Thymus (tissue), 14 donors: ENCODE measurements at places on chromosomes 7 and 10.

GRCh38 chr10:26802527-26802926, 58.2 kb downstream of the ABI1 start:
- no peak for DNase-seq

- no peak for DNase-seq
These were observed 16.5 kb downstream of the ATE1 start for GRCh38 chr10:121911421-121911697.

GRCh38 chr10:59885430-59886134, 20.8 kb downstream of the CCDC6 start:
- no peak for DNase-seq

DNA sequence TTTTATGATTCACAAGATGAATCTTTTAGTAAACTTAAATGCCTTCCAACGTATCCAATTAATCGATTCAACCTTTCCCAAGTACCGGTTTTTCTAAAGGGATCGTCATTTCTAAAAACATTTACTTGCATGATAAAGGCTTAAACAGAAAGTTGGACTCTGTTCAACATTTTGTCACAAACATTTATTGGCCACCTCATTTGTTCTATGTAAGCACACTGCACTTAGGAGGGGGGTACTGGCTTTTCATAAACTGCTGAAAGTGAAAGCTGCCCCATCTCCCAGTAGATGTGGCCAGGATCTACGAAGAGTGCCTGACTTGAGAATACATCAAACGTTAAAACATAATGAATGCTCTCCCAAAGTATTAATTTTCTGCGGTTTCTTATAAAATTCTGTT, 37.3 kb upstream of the LAMB4 start:
- DNase-seq: no peak

DNA sequence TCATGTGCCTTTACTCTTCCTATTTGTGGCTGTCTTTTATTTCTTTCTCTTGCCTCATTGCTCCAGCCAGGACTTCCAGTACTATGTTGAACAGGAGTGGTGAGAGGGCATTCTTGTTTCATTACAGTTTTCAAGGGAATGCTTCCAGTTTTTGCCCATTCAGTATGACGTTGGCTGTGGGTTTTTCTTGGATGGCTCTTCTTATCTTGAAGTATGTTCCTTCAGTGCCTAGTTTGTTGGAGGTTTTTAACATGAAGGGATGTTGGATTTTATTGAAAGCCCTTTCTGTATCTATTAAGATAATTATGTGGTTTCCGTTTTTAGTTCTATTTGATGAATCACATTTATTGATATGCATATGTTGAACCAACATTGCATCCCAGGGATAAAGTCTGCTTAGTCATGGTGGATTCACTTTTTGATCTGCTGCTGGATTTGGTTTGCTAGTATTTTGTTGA, 96.8 kb downstream of the GLCCI1 start:
- DNase-seq: no peak

DNA sequence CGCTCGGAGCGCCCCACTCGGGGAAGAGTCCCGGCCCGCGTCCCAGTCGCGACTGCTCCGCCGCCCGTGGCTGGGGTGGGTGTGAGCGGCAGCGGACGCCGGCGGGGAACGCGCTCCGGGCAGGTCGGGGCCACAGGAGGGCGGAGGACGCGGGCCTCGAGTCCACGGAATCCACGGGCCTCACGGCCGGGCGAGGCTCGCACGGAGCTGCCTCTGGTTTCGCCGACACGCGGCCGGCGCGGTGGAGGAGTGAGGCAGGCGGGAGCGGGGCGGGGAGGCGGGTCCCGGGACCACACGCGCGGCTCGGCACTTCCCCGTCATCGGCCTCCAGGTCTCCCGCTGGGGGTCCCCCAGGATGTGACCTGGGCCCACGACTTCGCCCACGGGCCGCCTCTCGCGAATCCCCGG, 533 bp upstream of the NKX6-2 start:
- no peak for DNase-seq

DNA sequence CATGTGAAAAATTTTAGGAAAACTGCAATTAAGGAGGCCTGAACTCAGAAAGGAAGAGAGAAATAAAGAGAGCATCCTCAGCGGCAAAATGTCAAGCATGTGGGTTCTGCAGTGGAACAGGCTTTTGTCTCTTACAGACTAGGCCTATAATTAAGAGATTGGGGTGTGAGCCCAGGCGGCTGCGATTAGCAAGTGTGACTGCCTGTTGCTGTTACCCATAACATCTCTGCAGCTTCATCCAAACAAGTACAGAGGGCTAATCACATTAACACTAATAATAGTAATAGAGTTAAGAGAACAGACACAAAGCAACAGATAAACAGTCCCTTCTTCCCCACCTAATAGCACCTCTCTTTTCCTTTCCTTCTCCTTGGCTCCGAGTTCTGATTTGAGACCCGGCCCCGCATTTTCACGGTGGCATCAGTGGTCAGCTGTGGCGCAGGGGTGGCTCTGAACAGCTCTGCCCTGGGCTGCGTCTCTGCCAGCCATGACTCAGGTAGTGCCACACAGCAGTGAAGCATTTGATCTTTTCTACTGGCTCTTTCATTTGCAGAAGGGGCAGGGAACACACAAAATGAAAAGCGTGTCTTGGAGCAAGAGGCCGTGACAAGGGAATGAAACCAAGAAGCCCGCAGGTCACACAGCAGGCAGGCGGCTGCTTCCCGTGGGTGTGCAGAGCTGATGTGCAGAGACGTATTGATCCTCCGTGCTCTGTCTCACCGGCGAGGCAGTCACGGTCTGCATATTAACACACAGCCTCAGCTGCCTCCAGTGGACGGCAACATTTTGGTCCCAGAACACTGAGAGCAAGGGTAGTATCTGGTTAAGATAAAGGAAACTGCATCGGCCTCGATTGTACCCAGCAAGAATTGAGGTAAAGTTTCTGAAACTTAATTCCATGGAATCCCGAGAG, 103.1 kb downstream of the KLF6 start:
- no peak for DNase-seq

DNA sequence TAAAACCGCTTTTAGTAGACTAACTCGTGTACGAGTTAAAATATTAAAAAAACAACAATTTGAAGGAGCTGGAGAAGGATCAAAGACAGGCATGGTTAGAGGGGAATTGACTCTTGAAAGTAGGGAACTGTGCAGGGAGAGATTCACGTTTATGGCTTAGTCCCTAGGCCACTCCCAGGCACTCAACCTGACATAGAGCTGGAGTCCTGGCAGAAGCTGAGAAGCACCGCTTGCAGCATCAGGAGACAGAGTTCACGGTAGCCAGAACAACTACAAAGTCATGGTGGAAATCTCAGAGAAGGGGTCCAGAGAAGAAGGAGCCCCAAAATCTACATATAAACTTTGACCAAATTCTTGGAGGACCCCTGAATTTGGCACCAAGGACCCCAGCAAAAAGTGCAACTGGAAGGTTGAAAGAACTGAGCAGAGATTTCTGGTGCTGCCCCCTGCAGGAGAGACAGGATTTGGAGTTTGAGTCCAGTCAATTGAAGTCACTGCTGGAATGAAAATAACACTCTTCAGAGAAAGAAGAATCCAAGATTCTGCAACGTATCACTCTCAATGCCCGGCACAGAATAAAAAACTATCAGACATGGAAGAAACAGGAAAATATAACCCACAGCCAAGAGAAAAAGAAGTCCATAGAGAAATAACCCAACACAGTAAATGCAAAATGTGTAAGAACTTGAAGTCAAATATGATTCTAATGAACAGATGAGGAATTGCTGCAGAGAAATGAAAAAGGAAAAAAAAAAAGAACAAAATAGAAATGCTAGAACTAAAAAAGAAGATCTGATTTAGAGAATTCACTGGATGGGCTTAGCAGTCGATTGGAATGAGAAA, 493.3 kb upstream of the PODXL start:
- peak; percentile 25 for DNase-seq

DNA sequence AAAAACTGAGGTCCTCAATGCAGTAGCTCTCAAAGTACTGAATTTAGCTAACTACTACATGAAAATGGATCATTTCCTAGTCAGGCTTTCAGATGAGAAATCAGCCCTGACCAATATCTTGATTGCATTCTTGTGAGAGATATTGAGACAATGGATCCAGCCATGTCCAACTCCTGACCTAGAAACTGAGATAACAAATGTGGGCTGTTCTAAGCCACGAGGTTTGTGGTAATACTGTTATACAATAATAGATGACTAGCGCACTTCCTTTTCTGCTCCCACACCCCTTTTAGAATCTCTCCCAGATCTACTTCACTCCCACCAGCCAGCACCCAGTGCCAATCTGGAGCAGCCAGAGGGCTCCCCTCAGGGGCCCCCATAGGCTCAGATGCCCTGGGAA, 209.3 kb upstream of the KMT2E start:
- no peak for DNase-seq

- DNase-seq: no peak
These were observed 63.9 kb upstream of the PRKCQ start for GRCh38 chr10:6643962-6644361.

- DNase-seq: no peak
These were observed 221.0 kb downstream of the TWIST1 start for GRCh38 chr7:18896343-18896975.

- DNase-seq: no peak
These were observed 196.6 kb upstream of the FRMD4A start for GRCh38 chr10:14527134-14527844.

GRCh38 chr7:138865843-138866242, 67.8 kb upstream of the ATP6V0A4 start:
- peak; percentile 52 for DNase-seq

DNA sequence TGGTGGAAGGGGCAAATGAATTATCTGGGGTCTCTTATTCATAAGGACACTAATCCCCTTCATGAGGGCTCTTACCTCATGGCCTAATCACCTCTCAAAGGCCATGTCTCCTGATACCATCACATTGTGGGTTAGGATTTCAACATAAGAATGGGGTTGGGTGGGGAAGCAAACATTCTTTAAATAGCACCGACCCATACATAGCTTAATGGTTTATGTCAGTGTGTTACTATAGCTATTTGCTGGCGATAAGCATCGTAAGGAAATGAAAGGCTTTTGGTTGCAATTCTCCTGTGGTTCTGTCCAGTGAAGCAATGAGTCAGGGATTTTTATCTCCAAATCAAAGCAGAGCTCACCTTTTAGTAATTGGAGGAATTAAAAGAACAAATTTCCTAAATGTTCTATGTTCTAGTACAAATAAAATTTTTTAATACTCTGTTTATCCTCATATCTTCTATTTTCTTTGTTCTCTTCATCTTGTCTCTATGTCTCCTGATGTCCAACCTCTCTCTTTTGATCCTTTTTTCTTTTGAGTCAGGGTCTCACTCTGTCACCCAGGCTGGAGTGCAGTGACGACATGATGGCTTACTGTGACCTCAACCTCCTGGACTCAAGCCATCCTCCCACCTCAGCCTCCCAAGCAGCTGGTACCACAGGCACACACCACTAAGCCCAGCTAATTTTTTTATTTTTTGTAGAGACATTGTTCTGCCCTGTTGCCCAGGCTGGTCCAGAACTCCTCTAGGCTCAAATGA, 57.0 kb upstream of the GLCCI1 start:
- no peak for DNase-seq

- peak; percentile 45 for DNase-seq
These were observed 3.2 kb downstream of the MKX start for GRCh38 chr10:27742195-27743011.

DNA sequence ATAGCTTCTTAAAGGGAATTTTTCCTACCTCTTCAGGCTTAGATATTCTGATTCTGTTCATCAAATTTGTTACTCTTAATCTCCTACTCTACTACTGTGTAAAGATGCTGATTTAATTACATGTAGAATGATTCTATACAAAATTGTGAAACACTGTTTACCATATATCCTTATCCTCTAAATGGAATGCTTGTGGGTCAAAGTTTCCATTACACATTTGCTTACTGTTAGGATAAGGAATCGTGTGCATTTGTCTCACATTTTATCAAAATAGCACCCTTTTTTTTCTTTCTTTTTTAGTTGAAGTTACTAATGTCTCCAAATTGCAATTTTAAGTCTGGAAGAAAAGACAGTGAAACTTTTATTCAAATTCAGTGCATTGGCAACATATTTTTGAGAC, 65.3 kb downstream of the TFEC start:
- DNase-seq: no peak

GRCh38 chr10:11397980-11398580, 213.4 kb downstream of the USP6NL start:
- DNase-seq: no peak

DNA sequence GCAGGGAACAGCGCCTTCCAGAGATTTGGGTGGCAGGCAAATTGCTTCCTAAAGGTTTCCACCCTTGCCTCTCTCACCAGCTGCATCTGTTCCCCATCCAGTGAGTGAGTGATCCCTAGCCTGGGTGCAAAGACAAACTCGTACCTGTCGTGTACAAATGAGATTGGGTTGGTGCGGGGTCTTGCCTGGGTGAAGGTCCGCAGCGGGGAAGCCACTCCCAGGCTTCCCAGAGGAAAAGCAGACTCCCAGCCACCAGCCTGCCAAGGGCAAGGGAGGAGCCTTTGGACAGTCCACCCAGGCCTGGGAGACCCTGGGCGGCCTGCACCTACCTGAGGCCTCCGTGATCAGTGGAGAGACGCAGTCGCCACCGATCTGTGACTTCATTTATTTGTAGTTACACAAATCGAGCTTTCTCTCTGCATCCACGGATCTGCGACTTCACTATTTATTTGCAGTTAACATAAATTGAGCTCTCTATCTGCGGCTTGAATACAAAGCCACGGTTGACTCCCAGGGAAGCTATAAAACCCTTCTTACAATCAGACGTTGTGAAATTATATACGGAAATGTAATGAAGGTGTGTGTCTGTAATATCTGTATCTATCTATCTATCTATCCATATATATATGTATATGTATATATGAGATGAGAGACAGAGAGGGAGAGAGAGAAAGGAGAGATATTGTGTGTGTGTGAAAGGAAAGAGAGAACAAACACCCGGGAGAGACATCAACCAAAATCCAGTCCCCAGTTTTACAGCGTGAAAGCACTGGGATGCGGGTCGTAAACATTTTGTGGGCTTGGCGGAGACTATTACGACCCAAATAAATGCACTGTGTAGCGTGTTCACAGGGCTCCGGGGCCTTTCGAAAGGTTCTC, 3.0 kb upstream of the HOXA7 start:
- DNase-seq: no peak

DNA sequence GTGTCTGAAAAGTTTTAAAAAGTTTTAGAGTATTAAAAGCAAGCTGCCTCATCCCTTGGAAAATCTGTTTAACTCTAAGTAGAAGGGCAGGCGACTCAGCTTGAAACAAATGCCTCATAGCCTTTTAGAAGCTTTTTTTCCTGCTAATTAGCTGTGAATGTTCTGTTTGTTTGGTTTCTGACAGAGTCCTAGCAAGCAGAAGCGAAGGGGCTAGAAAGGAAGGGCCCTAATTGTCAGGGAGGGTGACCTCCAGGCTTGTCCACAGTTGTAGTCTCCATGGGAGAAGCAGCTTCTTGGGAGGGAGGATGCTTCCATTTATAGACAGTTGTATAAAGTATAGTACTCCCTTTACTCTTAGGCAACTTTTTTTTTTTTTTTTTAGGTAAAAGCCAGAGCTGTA, 90.9 kb downstream of the DNAJC1 start:
- no peak for DNase-seq
